Sigmoid colon (tissue), 7 donors: ENCODE measurements at places on chromosomes 7 and 10. TPM values are rescaled to one million over a fixed set of nuclear protein-coding genes. Genes with fewer than 3 reads are reported as not detected.

The GRID2IP gene
- not detected for polyA plus RNA-seq

GRCh38 chr10:98589691-98590090, 143.0 kb upstream of the HPS1 start:
- DNase-seq: no peak

The ARHGEF35 gene
- polyA plus RNA-seq: 60.6 TPM

- DNase-seq: no peak
Measured at GRCh38 chr10:81848514-81848913, 26.5 kb upstream of the NRG3 start.

DNA sequence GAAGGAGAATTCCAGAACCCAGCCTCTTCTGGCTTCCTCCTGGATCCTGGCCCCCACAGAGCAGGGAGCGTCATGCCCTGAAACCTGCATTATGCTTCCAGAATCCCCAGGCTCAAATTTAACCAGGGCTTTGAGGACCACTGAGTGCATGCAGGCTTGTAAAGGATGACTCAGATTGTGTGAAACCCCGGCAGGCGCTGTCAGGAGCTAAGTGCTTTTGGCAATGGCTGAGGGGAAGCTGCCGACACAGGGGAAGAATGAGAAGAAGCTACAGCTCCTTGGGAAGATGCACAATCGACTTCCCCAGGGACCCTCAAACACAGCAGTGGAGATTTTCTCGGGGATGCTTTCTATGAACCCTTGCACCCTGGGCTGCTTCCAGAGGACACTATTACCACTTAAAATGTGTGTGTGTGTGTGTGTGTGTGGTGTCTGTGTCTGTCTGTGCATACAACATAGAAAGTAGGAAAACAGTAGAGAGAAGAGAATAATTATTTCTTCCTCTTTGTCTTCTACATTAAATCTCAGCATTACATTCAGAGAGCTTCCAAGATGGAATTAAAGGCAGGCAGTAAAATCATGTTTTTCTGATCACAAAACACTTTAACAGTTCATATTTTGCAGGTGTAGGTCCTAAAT, 183.5 kb upstream of the INHBA start:
- peak; percentile 86 for DNase-seq

- DNase-seq: no peak
Measured at GRCh38 chr10:97849103-97849686, 448 bp upstream of the GOLGA7B start.

The PTF1A gene
- polyA plus RNA-seq: not detected

GRCh38 chr10:6068006-6068405, 5.8 kb upstream of the IL2RA start:
- peak; percentile 17 for DNase-seq
